Anterior cingulate cortex (tissue), 58 donors: ENCODE measurements at places on chromosomes 7 and 10.

DNA sequence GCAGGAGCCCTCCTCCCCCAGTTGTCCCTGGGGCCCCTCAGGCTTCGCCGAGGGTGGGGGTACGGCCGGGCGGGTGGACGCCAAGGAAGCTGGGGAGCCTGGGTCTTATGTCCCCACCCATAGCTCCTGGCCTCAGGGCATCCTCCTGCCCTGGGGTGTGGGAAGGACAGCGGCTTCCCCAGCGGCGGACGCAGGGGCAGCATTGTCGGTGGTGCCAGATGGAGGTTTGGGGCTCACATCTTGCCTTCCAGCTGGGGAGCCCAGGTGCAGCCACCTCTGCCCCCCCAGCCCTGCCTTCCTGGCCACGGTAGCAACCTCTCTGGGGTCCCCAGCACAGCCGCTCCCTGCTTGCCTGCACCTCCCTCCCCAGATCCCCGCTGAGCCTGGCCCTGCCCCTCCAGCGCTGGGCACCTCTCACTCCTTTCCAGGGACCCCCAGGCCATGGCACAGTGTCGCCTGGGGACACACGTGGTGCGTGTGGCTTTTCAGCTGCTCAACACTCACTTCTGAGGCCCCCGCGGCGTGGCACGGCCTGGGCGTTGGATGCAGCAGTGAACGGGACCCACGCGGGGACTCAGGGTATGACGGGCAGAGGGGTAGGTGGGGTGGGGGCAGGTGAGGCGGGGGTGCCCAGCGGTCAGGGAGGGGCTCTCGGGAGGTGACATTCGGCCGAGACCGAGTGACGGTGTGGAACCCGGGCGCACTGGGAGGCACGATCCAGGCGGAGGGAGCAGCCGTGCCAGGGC lies 53.1 kb downstream of the UNCX start:
- DNase-seq, result no peak

DNA sequence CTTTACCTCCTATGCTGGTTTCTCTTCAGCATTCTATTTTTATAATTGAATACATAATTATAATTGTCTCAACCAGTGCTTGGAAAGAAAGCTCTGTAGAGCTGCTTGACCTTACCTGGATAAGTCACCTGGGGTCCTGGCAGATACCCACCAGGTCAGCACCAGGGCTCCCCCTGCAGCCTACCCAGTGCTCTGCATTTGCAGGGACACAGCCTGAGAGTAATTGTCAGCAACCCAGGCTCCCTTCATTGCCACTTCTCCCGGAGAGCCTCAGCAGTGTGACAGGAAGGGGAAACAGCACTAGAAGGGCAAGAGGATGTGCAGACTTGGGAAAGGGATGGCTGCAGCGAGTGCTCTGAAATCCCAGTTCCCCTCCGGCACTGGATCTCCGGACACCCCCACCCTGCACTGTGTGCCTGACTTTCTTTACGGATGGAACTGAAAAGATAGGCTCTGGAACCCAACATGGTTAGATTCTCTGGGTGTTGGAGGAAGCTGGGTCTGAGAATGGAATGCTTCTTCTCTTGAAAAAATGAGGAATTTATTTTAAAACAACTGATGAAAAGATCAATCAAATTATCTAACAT lies 11.4 kb upstream of the PAX4 start:
- DNase-seq, result no peak

GRCh38 chr10:73439605-73440312 lies 6.4 kb upstream of the MSS51 start:
- no peak for DNase-seq

DNA sequence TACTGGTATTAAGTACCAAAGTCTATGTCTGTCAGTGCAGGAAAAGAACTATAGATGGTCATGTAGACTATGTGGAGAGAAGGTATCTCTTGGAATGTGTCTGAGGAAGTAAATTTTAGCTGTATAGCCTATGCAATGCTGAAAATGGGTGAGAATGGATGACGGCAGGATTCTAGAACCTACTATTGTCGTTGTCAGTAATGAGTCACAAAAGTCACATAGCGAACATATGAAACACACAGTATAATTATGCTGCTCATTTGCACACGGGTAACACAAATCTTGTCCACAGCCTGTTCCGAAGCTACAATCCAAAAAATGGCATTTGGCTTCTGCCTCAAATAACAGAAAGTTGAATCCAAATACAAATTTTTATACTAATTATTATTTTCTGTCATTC lies 33.6 kb upstream of the KMT2E start:
- no peak for DNase-seq

- DNase-seq, result peak; percentile 67
These were observed at the start of gene CRPPA for GRCh38 chr7:16421333-16422102. TSS of gene CRPPA (minus strand) at chr7:16421538. CDS start at chr7:16421322, 216 bp downstream.

GRCh38 chr10:28296023-28296422 lies 6.8 kb downstream of the MPP7 start:
- no peak for DNase-seq

DNA sequence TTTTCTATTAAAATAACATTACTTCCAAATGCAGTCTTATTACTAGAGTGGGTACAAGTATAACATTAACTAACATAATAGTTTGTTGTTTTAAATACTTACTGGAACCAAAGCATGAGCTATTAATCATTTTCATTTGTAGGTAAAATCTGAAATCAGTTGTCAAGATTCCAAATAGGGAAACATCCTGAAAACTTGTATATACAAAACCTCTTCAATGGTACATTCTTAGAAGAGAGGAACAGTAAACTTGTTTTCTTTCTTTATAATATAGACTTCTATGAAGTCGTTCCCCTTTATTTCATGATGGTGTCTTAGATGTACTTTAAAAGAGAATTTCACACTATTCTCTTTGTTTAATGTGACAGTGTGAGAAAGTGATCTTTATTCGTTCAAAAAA lies 85.9 kb downstream of the VTI1A start:
- no peak for DNase-seq

GRCh38 chr10:101256387-101256786 lies 27.1 kb upstream of the LBX1 start:
- no peak for DNase-seq

GRCh38 chr7:132251327-132251659 lies 325.0 kb downstream of the PLXNA4 start:
- DNase-seq, result peak; percentile 71

DNA sequence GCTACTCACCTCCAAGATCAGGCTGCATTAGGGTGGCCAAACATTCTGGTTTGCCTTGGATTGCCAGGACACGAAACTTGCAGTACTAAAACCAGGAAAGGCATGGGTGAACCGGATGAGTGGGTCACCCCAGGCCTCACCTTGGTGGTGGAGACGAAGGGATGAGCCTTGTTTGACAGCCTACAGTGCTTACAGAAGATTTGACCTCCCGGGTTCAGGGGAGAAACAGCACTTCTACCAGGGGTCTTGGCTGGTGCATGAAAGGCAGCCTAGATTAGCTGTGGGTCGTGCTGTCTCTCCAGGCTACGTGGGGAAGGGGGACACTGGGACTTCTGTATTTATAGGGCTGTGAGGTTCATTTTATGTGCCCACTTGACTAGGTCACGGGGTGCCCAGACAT lies 469.8 kb downstream of the PLXNA4 start:
- DNase-seq, result no peak
